SW480 (cell line): ENCODE measurements at places on chromosomes 6 and 20.

DNA sequence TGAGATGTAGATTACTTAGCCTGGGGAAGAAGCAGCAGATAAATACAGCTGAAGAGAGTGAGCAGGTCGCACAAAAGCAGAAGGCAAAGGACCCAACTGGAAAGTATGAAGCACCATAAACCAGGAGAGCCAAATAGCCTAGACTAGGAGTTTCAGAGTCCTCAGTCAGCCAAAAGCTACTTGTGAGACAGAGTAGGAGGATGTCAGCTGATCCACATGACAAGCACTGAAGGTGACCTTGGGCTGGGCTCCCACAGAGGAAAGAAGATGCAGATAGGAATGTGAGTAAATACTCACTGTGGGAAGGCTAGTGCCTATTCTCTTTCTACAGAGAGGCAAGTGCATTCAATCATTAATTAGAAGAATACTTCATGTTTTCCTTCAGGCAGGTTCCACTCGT lies 274.0 kb upstream of the POU3F2 start:
- no peak for DNase-seq

- no peak for DNase-seq
These were observed 216.3 kb downstream of the TAF4 start for GRCh38 chr20:61849376-61849775.

GRCh38 chr6:12182676-12183075 lies 107.5 kb upstream of the EDN1 start:
- DNase-seq = no peak

DNA sequence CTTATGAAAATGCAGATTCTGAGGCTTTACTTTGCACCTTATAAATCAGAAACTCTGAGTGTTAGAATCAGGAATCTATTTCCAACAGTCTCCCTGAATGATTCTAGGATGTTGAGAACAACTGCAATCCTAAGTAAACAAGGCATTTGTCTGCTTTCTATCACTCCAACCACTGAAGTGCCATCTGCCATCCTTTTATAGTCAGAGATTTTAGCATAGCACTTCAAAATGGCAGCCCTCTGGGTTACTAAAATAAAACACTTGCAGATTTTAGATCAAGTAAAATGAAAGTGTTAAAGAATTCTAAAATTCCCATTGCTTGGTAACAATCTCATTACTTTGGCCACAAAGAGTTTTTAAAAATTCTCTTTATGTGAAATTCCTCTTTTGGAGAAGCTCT lies 258.9 kb downstream of the CD109 start:
- no peak for DNase-seq

DNA sequence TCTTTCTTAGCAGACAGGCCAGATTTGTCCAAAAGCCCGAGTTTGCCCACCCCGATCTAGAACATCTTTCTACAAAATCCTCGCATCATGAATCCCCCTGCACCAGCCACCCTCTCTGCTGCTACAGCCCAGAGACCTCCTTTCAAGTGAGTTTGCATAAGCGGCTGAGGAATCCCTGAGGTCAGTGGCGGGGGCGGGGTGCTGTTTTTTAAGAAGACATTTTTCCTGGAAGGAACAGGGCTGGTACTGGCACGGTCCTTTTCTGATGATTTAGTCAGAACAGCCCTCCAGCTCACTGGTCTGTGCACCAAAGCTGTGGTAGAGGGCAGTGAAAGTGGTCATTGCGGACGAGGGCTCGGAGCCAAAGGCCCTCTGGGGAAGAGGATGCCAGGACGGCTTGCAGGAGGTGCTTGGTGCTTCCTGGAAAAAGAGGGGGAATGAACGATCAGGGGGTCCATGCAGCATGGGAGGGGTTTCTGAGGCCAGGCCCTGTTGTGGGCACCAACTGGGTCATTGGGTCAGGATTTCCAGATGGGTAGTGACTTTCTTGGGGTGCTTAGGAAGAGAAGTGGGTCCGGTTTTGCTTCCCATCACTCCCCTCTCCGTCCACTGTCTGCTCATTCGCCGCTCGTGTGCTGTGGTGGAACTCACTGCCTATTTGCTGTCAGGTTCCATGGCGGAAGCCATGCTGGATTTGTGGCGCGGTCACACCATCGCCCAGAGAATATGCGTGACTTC lies 50.4 kb downstream of the GNAS-AS1 start:
- DNase-seq = no peak

DNA sequence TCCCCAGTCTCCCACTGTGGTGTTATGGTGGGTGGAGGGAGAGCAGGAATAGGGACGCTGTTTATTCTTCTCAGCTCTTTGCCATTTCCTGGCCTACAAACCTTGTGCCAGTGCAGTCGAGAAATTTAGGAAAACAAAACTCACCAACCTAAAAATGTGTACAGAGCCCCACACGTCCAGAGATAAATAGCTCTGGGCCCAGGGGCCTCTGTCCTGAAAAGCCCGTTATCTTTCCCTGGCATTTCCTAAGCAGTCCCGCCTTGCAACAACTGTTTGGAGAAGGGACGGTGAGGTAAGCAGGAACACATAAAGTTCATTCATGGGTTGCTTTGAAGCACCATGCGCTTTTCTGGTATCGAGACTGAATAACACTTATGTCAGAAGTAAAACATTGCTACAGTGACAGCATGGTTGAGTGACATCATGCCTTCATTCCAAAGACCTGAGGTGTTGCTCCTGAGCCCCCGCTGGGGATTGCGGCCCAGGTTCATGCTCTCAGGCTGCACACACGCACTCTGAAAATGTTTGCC lies 80.1 kb upstream of the NXT1 start:
- DNase-seq = no peak

GRCh38 chr20:4449957-4450715 lies 271.6 kb upstream of the PRND start:
- peak; percentile 14 for DNase-seq

- no peak for DNase-seq
These were observed 178.5 kb downstream of the FRK start for GRCh38 chr6:115882174-115882573.

GRCh38 chr6:53493635-53494025 lies 51.3 kb downstream of the GCLC start:
- no peak for DNase-seq

- DNase-seq = no peak
These were observed 116.0 kb upstream of the MRPS10 start for GRCh38 chr6:42333612-42334011.

DNA sequence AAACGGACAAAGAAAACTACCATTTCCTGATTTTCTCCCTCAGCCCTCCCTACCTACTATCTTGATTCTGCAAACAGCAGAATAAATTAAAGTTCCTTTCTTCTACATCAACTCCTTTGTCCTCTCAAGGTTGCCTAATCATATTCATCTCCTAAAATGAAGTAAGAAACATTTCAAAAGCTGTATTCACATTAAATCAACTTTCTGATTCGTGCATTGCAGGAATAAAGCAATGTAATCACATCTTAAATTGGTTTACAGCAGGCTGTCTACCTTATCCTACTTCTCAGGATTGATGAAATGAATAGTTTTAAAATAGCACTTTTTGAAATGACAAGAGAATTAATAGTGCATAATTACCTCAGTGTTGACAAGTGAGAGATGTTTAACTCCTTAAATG lies 25.1 kb downstream of the PRKN start:
- no peak for DNase-seq

- DNase-seq = no peak
These were observed 728.3 kb upstream of the EYS start for GRCh38 chr6:66435321-66435720.

GRCh38 chr20:56223352-56223751 lies 25.2 kb upstream of the MC3R start:
- DNase-seq = no peak

DNA sequence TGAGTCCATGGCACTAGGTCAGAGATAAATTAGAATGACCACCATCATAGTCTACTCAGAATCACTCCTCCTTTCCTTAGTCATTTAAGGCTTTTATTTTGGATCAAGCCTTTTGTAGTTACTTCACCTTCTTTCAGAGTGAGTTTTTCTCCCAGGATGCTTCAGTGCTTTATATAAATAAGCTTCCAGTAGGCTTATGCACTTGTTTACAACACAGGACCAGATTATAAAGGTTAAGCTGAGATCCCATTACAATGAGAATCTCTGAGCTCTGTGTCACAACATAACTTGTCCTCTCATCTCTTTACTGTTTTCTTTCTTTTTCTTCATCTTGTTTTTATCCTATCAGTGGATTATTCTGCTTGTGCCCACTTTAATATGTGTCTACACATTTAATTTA lies 47.9 kb downstream of the CEP57L1 start:
- DNase-seq = no peak

GRCh38 chr6:137307163-137307854 lies 88.1 kb upstream of the IFNGR1 start:
- DNase-seq = no peak

GRCh38 chr6:15132854-15133670 lies 112.8 kb upstream of the JARID2 start:
- DNase-seq = peak; percentile 78

- peak; percentile 78 for DNase-seq
These were observed 46.6 kb upstream of the EDN3 start for GRCh38 chr20:59253779-59254319.

GRCh38 chr20:4275581-4276088 lies 260.3 kb upstream of the RNF24 start:
- no peak for DNase-seq

DNA sequence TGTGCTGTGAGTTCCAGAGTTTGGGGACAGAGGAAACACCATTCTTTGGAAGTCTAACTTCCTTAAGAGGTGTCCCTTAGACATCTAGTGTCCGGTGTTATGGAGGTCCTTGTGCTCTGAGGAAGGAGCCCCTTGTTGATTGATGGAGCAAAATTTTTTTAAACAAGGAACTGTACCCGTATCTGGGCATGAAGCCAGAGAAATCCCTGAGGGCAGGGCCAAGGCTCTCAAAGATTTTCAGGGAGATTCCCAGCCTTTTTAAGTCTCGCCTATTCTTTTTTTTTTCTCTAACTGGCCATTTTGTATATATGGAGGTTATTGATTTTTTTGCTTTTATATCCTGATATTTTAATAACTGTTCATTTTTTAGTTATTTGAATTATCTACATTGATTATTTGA lies 45.9 kb downstream of the TRIM38 start:
- no peak for DNase-seq

GRCh38 chr6:129748212-129748900 lies 38.4 kb upstream of the ARHGAP18 start:
- peak; percentile 79 for DNase-seq

DNA sequence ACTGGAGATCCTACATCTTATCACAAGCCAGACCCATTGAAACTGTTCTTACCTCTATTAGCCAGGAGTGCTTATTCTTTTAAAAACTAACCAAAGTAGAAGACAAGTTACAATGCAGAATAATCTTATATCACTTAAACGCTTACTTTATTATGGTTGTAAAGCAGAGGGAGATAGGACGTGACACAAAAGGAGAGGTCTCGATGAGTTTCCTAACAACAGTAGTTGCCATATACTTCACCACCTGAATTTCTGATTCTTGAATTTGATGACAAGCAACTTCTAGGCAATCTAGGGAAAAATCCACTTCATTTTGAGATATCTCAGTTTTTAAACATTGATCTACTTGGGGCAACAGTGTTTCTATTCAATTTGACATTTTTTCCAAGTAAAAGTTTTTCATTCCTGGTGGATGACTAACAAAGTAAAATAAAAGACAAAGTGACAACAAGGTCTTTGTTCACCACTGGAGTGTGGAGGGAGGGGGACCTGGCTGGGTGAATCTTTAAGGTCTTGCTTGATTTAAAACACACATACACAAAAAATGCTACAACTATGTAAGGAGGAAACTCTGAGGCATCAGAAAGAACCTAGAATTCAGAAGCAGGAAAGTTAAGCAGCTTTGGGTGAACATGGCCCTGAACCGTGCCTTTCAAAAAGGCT lies 110.9 kb downstream of the SMLR1 start:
- peak; percentile 13 for DNase-seq

DNA sequence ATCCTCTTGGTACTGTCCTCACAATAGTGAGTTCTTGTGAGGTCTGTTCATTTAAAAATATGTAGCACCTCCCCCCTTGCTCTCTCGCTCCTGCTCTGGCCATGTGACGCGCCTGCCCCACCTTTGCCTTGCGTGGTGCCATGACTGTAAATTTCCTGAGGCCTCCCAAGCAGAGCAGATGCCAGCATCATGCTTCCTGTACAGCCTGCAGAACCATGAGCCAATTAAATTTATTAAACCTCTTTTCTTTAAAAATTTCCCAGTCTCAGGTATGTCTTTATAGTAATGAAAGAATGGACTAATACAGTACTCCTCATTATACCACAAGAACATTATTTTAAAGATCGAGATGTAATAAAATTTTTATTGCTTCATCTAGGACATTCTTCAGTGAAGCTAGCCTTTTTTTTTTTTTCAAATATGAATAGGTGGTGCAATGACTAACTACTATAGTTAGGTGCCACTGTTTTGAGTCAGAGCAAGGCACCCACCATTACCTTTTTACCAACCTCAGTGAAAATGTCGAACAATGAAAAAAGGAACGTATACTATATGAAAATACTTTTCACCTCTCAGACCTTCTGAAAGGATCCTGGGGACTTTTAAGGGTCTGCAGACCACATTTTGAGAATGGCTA lies 191.1 kb upstream of the SGK1 start:
- DNase-seq = no peak

GRCh38 chr20:37238426-37238825 lies 23.2 kb downstream of the GHRH start:
- DNase-seq = no peak

- DNase-seq = no peak
These were observed 105.2 kb upstream of the FOXC1 start for GRCh38 chr6:1504465-1504864.

- no peak for DNase-seq
These were observed 249.7 kb downstream of the TTLL2 start for GRCh38 chr6:167574431-167575151.

- no peak for DNase-seq
These were observed 19.4 kb upstream of the TOX2 start for GRCh38 chr20:43895235-43895634.

DNA sequence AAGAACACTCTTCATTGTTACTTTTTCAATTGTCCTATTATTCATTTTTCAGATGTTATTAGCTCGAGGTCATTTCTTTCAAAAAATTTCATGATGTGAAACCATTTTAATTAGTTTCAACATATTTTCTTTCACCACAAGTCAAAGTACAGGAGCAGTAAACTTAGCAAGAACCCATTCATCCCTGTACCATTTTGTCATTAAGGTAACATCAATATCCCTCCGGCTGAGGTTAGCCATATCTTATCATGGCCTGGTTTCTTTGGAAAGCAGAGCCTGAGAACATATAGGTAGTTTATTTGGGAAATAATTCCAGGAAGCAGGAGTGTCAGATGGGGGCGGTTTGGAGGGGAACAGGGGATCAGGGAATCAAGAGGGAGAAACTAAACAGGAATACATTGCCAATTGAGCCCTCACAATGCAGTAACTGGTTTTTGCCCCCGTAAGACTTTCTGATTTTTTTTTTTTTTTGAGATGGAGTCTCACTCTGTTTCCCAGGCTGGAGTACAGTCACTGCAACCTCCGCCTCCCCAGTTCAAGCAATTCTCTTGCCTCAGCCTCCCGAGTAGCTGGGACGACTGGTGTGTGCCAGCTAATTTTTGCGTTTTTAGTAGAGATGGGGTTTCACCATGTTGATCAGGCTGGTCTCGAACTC lies 83.7 kb downstream of the MKKS start:
- no peak for DNase-seq

- no peak for DNase-seq
These were observed 443.8 kb upstream of the GJE1 start for GRCh38 chr6:141688916-141689315.

- no peak for DNase-seq
These were observed 32.2 kb downstream of the PMEPA1 start for GRCh38 chr20:57677584-57677982.

- DNase-seq = peak; percentile 3
These were observed 644.2 kb upstream of the GJE1 start for GRCh38 chr6:141488488-141488887.
